ENCODE measurements at places on chromosomes 16 and 17.
A peak's percentile ranks its signal among the peaks of the same experiment; 100 is the strongest.

DNA sequence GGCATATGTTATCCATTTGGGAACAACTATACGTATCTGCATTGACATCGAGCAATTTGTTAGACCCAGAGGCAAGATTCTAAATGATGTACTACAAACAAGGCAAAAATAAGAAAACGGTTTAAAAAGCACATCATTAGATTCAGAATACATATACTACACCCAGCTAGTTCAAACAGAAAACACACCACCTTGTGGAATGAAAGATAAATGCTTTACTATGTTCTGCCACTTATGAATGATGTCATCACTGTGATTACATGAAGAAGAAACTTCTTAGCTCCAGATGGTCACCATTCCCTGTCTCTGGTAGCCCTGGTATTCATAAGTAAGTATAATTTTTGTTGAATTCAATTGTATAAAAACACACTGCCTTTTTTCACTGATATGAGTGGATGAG, 7.8 kb downstream of the NACA2 start:
- peak; percentile 67 for DNase-seq

- DNase-seq: no peak
These were observed 69.0 kb downstream of the ANKFN1 start for GRCh38 chr17:56222255-56222654.

DNA sequence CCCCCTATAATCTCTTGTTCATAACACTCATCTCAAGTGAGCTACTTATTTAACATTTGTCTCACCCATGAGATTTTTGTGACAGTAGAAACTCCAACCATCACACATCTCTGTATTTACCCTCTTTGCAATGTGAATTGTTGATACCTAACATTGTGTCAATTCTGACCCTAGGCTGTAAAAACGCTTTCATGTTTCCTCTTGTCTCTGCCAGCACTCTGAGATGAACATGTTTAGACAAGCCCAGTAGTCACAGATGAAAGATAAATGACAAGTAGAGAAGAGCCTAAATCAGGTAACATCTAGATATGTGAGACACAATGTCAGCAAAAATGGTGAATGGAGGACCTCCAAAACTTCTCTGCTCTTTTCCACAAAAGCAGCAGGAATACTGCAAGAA, 1254.5 kb upstream of the GOT2 start:
- DNase-seq: no peak

DNA sequence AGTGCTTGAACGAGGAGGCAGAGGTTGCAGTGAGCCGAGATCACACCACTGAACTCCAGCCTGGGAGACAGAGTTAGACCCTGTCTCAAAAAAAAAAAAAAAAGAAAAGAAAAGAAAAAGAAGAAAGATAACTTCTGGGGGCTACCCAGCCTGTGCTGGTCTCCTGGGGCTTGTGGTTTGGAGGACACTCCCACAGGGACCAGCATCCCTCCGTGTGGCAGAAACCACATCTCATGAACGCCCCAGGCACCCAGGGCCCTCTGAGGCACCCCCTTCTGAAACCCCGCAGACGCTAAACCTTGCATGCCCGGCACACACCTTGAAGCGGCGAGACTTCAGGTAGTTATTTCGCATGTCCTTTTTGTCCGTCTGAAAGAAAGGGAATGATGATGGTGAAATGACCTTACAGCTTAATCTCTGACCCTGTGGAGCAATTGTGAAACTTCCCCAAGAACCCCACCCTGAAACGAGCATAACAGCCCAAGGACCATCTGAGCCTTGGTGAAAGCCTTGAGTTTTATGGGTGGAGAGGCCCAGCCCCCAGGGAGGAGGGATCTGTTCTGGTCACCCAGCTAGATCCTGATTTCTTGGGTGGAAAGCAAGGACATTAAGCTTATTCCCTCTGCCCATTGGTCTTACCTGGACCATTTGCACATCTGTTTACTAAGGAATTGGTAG, 55.0 kb downstream of the CNGB1 start:
- no peak for DNase-seq

GRCh38 chr17:47907932-47908562, 12.0 kb downstream of the SP2 start:
- DNase-seq: no peak

GRCh38 chr16:85275533-85276249, 163.4 kb upstream of the CIBAR2 start:
- DNase-seq: peak; percentile 51

DNA sequence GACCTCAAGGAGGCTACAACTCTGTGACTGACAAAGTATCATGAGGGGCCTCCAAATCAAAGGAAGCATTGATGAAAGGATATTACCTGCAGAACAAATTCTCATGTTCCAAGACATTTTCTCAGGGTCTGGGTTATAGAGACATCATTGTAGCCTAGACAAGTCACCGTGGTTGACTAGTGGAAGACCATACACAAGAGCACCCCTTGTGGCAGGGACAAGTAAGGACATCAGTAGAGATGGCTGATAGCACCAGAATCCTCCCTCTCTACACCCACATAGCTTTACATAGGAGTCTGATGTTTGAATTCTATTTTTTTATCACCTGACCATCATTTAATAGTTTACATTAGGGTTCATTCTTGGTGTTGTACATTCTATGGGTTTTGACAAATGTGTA, 32.5 kb upstream of the CDH8 start:
- no peak for DNase-seq

GRCh38 chr17:55737976-55738501, 12.8 kb upstream of the PCTP start:
- no peak for DNase-seq

Data from fibroblast of skin of back (primary cell).